ENCODE measurements at places on chromosomes 5 and 9.

GRCh38 chr5:95864944-95865504 is 42.5 kb upstream of the GLRX start:
- no peak for DNase-seq

- no peak for DNase-seq
Observed at GRCh38 chr5:158414333-158414762, 555.4 kb upstream of the CLINT1 start.

GRCh38 chr9:109205526-109205925 is 38.5 kb upstream of the FRRS1L start:
- no peak for DNase-seq

DNA sequence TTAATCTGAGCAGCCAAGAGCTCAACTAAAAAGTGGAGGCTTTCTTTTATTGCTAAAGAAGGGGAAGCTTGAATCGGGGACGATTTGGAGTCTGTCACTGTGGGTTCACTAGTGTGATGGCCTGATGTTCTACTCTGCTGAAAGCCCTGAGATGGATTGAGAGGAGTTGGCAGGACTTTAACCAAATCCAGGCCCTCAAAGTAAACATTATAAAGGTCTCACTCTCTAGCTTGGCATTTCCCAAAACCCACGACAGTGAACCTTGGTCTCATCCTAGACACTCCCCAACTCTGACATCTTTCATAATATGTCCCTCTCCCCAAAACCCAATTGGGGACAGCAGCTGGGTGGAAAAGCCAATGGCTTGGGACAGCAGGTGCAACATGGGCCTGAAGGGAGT is 32.7 kb downstream of the TMOD1 start:
- no peak for DNase-seq

GRCh38 chr9:4844056-4844838 is 51.5 kb downstream of the RCL1 start:
- DNase-seq: no peak

DNA sequence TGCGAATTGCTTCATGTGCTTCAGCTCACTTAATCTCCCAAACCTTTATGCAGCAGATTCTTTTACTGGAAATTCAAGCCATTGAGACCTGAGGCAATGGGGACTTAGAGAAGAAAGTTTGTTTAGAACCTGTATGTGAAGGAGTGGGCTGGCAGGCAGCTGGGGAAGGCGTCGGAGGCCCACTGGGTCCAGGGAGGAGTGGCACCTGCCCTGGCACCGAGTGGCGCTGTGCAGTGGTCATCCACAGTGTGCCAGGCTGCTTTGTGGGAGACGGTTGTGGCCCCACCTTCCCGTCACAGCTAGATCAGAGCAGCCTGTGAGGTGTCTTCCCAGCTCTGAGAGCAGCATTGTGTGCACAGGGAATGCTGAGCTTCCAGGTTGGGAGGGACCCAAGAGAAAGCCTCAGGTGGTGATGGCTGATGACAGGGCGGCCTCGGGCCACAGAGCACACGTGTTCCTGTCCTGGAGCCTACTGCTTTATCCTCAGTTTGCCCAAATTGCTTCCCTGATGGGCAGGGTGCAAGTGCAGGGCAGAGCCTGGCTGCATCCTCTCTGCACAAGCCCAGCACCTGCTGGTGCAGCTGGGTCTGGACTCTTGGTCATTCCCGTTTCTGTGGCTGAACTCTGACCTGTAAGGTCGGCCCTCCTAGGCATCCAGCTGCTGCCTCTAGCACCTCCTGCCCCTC is 175.2 kb downstream of the CACNA1B start:
- no peak for DNase-seq

DNA sequence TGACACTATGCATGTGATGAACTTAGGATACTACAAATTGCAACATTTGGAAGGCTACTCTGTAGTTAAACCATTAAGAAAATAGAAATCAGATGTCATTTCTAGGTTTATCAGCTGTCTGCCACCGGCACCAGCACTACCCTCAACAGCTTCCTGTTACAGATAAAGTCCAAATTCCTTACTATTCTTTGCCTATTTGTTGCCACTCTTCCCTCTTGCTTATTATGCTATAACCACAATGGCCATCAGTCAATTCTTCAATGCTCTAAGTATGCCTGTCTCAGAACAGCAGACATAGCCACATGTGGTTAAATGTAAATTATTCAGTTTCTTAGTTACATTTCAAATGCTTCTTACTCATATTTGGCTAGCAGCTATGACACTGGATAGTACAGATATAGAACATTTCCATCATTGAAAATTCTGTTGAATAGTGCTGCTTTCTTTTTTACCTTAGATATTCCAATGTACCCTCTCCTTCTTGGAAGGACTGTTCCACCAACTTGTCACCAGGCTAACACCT is 21.0 kb downstream of the DHX29 start:
- DNase-seq: no peak

DNA sequence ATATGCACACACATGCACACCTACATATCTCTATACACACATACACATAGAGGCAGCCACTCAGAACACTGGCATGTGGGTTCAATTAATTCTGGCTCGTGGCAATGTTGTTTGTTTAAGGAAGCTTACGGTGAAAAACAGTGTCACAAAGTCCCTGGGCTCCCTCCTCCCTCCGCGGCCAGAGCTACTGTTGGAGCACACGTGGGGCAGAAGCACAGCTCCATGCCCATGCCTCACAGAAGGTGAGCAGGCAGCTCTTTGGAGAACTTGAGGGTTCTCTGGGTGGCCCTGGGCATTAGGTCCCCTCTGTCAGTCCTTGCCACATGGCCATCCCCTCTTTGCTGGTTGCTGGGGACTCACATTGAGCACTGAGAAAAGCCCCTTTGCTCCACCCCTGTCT is 107.5 kb downstream of the GADD45G start:
- DNase-seq: no peak

DNA sequence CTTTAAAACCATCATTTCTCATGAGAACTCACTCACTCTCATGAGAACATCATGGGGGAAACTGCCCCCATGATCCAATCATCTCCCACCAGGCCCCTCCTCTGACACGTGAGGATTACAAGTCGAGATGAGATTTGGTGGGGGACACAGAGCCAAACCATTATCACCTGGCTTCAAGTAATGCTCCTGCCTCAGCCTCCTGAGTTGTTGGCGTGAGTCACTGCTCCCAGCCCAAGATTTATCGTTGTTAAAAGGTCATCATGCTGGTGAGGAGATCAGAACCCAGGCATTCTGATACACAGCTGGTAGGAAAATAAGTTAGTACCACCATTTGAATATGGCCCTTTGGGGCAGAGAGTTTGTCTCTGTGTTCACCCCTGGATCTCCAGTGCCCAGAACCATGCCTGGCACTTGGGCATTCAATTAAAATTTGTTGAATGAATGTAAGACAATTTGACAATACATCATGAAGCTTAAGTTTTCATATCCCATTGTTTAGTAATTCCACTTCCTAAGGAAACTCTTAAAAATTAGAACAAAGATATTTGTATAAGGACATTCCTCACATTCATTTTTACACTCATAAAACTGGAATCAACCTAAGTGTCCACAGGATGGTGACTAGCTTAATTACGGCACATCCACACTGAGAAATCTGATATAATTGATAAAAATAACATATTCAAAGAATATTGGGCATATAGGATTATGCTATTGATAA is 58.0 kb upstream of the COL15A1 start:
- DNase-seq: no peak

Measured in GM20000 (cell line).